ENCODE measurements at places on chromosomes 1 and 21.

- DNase-seq: peak; percentile 88
Observed at GRCh38 chr1:207032528-207033017, at the start of gene C1orf116. Gene C1orf116 (minus strand): TSS chr1:207032756. CDS start chr1:207027598, 5,158 bp downstream.

DNA sequence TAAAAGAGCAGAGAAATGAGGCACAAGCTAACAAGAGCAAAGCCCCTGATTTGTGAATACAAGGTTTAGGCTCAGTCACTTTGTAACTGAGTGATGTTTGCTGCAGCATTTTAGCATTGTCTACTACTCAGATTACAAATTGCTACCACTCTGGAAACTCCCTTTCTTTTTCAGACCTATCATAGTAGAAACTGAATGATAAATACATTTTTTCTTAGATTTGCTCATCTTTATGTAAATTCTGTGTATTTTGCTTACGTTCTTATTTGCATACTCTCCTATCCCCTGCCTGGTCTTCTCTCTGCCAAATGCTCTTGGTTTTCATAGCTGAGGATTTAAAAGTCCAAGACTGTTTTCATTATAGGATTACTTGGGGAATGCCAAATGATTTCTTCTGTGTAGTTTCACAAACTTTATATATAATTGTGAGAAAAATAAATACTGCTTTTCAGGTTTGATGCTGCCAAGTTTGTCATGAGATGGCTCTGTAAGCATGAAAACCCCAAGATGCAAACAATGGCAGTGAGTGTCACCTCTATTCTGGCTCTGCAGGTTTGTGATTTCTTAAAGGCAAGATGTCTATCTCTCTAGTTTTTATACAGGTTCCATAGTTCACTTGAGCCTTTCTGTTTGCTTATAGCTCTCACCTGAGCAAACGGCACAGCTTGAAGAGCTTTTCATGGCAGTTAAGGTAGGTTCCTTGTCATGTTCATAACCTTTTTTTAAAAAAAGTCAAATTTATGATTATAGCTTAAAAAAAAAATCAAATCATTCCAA, 24.7 kb downstream of the ZYG11A start:
- no peak for DNase-seq

DNA sequence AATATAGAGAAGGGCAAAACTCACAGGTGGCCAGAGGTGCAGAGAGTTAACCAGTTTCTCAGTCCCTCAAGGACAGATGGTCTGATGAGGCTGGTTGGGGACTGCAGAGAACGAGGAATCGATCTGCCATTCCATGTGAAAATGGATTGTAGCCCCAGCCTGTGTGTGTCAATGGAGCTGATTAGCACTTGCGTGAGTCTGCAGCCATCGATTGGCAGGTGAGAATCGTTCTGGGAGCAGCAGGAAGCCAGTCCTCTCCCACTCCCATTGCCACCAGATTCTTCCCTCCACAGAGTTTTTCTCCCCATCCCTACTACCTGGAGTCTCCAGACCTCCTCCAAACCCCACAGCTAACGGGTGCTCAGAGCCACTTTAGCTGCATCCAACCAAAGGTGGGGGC, 18.3 kb upstream of the PSMB2 start:
- DNase-seq: no peak

GRCh38 chr1:170356585-170356984, 175.4 kb upstream of the GORAB start:
- DNase-seq: no peak

GRCh38 chr1:156160743-156161171, 7.4 kb downstream of the SEMA4A start:
- DNase-seq: peak; percentile 69

GRCh38 chr1:11730429-11730891, 5.5 kb upstream of the AGTRAP start:
- DNase-seq: no peak

- DNase-seq: peak; percentile 18
Observed at GRCh38 chr1:246066573-246066972, 440.5 kb downstream of the SMYD3 start.

GRCh38 chr1:68590473-68590872, 93.6 kb upstream of the DEPDC1 start:
- DNase-seq: no peak

GRCh38 chr1:3809680-3810079, 13.4 kb upstream of the LRRC47 start:
- DNase-seq: no peak

DNA sequence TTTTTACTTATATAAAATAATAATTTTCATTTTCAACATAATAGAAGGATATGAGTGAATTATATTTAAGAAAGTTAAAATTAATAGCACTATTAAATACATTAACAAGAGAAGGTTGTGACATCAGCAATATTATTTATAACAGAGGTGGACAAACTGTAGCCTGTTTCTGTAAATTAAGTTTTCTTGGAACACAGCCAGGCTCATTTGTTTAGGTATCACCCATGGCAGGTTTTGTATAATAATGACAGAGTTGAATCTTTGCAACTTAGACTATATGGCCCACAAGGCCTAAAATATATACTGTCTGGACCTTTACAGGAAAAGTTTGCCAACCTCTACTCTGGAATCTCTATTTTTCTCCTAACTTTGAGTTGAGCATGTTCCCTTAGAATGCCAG, 42.8 kb upstream of the CACYBP start:
- DNase-seq: no peak

DNA sequence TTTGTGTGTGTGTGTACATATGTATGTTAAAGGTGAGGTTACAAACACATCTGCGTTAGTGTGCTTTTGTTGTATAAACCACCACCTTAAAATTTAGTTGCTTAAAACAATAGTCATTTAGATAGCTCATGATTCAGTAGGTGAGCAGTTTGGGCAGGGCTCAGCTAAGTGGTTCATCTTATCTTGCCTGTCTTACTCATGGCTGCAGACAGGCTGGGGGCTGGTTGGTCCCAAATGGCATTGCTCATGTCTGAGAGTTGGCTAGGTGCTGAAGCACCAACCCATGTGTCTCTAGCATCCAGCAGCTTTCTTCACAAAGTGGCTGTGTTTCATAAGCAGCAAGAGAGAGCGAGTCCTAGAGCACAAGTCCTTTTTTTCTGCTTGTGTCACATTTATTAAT, 91.4 kb downstream of the MACF1 start:
- DNase-seq: no peak

DNA sequence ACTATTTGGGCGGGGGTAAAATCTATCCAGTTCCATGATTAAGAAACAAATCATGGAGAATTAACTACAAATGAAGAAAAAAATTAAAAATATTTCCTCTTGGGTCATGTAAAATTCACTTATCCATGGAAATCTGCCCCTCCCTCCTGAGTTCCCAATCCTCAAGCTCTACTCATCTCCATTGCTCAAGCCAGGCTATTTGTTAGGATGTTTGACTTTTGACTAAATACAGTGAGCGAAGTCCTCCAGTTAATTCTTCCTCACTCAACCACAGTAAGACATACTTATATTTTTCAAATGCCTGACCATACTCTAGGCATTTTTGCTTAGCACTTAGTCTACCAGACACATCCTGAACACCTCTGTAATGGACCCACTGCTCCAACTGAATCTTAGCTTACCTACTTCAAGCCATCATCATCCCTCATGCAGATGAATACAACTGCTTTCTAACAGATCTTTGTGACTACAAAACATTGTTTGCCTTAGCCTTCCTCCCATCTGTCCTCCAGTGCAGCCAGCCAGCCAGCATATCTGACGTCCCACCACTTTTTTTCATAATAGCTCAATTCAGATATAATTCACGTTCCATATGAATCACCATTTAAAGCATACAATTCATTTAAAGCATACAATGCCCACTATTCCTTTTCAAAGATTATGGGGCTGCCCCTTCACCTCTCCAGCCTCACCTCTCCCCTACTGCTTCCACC, 154.2 kb downstream of the RERE start:
- DNase-seq: no peak

GRCh38 chr1:210124736-210125135, 107.9 kb upstream of the SERTAD4 start:
- DNase-seq: no peak

- no peak for DNase-seq
Observed at GRCh38 chr21:38468989-38469388, 29.3 kb downstream of the ERG start.

DNA sequence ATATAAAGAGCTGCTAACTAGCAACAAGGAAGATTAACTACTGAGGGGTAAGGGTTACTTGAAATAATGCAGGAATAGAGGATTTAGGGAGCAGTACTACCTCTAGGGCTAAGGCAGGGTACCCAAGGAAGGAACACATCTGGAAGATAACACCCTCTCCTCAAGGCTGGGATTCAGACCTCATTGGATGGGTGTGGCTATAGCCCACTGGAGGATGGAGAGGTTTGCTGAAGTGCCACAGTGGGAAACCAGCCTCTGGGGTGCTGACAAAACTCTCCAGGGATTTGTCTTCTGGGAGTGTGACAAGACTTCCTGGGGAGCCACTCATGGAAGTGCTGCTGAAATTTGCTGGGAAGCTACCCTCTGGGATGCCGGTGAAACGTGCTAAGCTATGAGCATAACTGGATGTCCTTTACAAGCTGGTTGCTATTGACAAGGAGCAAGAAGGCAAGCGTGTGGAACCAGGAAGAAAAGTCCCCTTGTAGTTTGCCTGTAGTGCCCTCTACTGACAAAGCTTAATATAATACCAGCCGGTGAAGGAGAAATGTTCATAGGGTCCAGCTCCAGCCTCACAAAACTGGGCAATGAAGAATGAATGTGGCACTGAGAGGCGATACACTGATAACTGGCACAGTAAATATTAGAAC, 122.8 kb upstream of the USP24 start:
- DNase-seq: peak; percentile 60

GRCh38 chr1:7404046-7404742, 366.9 kb upstream of the VAMP3 start:
- no peak for DNase-seq

DNA sequence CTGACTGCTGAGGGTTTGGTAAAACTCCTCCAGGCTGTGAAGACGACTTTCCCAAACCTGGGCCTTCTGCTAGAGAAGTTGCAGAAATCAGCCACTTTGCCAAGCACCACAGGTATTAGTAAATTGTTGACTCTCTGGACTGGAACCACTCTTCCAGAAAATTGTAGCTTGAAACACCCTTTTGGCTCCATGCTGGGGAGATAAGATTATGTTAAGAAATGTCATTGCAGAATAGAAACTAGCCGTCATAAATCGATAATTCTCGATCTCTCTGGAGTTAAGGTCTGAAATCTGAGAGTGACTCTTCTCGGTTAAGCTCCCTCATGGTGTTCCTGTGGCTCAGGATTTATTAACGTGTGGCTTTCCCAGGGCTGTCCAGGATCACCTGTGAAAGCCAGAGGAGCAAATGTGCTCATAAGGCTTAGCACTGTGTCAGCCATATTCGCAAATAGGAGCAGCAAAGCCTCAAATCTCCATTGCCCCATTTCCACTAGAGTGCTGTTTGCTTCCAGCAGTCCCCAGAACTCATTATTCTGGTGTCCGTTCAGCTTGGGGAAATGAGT, 54.6 kb downstream of the ZBTB40 start:
- no peak for DNase-seq

DNA sequence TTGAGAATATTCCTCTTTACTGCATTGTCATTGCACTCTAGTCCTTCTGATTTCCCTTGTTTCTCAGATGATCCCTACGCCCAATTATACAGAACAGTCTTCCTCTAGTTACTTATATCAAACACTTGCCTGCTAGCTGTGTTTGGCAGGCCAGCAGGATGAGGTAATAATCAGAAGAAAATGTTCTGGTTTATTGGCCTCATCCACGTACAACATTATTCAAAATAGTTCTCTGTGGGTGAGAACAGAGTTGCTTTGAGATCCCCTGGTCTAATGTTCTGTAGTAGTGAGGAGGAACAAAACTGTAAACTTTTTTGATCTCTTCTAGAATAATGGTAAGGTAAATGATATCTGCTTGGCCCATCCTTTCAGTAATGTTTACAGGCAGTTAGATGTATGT, 22.3 kb upstream of the C1orf105 start:
- DNase-seq: no peak

GRCh38 chr1:245493029-245493428, 338.2 kb downstream of the KIF26B start:
- DNase-seq: no peak

DNA sequence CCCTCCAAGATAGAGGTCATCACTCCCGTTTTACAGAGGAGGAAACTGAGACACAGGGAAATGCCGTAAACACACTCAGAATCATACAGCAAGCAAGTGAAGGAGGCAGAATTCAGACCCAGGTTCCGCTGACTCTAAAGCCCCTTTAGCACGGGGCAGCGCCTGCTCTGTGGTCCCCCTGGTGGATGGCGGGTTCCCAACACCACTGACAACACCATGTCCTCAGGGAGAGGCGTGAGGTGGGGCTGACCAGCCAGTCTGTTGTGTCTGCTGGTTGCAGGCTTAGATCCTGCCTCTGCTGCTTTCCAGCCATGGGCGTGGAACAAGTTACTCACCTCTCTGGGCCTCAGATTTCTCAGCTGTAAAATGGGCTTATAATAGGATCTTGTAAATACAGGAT, 617.3 kb downstream of the MATN1 start:
- DNase-seq: peak; percentile 87

DNA sequence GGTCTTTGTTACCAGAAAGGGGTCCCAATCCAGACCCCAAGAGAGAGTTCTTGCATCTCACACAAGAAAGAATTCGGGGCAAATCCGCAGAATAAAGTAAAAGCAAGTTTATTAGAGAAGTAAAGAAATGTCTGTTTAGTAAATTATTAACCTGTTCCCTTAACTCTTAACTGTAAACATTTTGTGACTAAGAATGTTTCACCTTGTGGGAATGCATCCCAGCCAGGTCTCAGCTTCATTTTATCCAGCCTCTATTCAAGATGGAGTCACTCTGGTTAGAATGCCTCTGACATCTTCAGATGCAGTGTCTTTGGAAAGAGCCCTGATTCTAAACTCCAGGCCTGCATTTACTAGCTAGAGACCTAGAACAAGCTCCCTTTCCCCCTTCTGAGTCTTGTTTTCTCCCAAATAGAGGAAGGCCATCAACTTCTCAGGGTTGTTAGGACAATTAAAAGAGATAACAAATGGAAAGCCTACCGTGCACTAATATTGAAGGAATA, 4.5 kb upstream of the FABP3 start:
- DNase-seq: no peak

GRCh38 chr1:4933232-4933631, 278.8 kb downstream of the AJAP1 start:
- peak; percentile 30 for DNase-seq

- no peak for DNase-seq
Observed at GRCh38 chr1:230170153-230170547, 103.1 kb downstream of the GALNT2 start.

GRCh38 chr1:22229379-22229778, 86.5 kb upstream of the WNT4 start:
- no peak for DNase-seq

- DNase-seq: no peak
Observed at GRCh38 chr1:16153096-16153998, 2.5 kb downstream of the EPHA2 start.

GRCh38 chr1:172499636-172500141, 33.3 kb upstream of the SUCO start:
- peak; percentile 81 for DNase-seq

- DNase-seq: peak; percentile 55
Observed at GRCh38 chr1:41608211-41608610, 123.7 kb upstream of the EDN2 start.

DNA sequence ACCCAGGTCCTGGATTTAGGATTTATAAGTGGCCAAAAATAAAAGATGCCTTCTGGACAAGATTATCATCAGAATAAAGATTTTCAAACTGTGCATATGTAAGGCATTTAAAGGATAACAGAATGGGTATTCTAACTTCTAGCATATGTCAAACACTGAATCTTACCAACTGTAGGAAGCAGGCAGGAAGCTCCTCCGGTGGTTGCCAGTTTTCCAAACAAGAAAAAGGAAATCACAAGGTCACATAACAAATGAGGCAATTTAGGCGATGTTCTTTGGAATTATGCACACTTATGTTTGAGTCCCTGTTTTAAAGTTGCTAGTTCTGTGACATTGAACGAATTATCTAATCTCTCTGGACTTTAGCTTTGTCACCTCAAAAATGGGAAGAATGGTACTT, 48.9 kb downstream of the ATP6V1G3 start:
- DNase-seq: no peak
